DMS79 (cell line): ENCODE measurements at places on chromosomes 4 and X.

DNA sequence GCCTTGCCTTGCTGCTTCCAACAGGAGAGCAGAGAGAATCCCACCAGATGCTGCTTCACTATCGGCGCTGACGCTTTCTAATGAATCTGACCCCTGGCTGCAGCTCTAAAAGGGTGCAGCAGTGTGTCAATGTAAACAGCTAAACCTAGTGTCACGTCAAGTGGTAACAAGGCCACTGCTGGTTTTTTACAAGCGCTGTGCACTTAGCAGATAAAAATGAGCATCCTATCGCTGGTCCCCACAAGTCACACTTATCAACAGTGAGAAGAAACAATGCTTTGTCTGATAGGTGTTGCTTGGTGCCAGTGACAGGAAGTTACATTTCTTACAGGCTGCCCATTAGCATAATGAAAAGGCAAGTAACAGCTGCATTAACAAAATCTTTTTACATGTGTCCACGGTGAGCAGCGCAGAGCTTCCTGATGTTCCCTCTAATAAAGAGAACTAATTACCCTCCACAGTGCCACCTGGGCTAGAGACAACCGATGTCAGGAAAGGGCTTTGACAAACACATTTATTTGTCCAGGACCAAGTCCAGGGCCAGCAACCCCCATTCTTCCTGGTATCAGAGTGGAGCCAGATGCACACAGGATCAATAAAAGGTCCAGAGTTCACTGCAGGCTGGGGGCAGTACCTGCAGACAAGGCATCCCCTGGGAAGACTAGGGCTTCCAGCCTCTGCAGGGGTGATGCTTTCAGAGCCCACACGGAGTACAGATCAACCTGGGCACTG lies 176.0 kb downstream of the MGST2 start:
- no peak for DNase-seq

DNA sequence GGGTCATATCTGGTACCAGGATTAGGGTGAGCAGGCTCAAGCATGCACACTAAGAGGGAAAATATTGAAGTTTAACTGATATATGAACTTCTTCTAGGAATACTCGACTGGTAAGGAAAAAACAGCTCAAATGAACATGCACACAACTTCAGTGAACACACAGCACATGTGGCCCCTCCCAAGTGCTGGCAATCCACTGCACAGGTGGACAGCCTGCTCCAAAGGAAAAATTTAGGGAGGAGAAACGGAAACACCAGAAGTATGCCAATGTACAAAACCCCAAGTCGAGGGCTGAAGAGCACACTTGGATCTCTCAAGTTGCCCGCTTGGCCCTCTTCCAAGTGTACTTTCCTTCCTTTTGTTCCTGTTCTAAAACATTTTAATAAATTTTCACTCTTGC lies 205.0 kb upstream of the FAM47C start:
- DNase-seq = no peak

DNA sequence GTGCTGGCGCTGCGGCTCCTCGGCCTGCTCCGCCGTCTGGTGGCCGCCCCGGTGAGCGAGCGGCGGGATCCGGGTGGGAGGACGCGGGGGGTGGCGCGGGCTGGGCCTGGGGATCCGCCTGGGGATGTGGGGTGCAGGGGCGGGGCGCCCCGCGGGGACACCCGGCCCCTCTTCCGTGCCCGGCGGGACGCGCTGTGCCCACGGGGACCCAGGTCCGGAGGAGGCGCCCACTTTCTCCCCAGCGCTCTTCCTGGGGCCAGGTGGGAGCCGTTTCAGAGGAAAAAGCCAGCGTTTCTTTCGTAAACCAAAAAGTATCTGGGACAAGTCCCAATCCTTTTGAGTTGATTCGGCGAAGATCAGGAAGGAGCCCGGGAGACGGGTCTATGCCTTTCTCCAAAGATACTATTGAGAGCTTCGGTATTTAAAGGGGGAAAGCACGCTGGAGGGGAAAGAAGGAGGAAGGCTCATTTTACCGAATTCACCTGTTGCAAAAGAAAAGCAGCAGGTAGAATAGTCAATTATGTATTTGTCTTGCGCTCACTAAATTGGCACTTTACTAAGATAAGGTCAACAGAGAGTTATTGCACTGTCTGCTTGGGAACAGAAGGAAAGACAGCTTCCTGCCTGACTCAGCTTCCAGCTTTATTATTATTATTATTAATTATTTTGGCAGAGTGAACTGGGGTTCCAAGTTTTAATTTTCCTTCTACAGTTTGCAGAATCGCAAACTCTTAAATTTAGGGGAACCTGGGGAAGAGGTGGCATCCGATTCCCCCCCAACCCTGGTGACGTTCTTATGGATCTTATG lies 81.5 kb upstream of the CD99 start:
- DNase-seq = no peak

- DNase-seq = no peak
Measured at GRCh38 chrX:981791-982626, 230.4 kb downstream of the CRLF2 start.

DNA sequence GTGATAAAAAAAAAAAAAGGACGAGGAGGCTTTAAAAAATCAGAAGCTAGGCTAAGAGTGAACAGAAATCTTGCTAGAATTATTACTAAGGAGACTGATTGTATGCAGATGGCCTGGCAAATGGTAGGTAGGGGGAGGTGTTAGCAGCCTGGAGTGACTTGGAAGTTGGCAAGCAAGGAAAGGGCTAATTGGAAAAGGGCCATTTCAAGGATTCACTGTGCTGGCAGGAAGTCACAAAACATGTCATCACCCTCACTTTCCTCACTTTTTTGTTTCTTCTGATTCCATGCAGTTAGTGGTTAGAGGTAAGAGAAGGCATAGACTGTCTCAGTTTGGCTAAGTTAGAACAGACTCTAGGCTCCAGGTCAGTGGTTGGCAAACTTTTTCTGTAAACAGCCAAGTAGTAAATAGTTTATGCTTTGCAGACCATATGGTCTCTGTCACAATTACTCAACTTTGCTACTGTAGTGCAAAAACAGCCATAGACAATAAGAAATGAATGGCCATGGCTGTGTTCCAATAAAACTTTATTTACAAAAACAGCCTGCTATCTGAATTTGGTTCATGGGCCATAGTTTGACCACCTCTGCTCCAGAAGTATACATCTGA lies 646.5 kb upstream of the ACTRT1 start:
- no peak for DNase-seq

DNA sequence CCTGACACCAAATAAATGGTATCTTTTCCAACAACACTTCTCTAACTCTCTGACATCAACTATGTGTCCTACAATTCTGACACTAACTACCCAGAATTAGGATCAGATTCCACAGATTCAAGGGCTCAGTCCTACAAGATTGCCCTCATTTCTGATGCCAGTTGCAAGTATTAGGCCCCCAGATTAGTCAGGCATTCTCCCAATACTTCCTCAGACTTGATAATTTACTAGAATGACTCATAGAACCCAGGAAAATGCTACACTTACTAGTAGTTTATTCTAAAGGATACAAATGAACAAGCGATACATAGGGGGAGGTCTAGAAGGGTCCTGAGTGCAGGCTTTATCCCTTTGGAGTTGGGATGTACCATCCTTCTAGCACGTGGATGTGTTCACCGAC lies 8.5 kb downstream of the TIGD2 start:
- no peak for DNase-seq

DNA sequence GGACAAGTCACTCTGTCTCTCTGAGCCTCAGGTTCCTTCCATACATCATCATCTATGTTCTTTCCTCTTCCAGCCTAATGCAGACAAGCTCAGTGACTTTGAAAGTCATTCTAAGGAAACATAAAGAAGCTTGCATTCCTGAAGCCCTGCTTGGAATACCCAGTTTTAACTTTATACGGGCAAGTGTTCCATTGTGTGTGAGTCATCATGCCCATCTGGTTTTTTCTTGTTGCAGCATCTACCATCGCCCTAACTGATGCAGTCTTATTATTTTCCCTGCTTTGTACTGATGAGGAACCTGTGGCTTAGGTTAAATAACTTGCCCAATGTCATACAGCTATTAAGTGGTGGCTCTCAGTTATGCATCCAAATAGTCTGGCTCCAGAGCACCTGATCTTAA lies 177.9 kb upstream of the RAI2 start:
- no peak for DNase-seq

DNA sequence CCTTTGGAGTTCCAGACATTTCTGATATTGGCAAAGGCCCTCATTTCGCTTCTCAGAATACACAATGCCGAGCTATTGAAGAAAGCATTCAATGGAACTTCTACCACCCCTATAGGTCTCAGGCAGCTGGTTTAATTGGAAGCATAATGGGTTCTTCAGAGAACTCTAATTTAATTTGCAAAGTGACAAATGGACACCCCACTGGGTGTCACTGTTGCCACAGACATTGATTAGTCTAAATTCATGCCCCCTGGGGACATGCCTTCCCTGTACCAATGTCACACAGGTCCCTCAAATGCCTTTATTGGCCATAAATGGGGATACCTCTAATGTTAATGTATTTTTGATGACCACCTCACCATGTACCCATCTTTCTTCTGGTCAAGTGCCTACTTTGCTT lies 22.9 kb upstream of the TMEM255A start:
- no peak for DNase-seq

DNA sequence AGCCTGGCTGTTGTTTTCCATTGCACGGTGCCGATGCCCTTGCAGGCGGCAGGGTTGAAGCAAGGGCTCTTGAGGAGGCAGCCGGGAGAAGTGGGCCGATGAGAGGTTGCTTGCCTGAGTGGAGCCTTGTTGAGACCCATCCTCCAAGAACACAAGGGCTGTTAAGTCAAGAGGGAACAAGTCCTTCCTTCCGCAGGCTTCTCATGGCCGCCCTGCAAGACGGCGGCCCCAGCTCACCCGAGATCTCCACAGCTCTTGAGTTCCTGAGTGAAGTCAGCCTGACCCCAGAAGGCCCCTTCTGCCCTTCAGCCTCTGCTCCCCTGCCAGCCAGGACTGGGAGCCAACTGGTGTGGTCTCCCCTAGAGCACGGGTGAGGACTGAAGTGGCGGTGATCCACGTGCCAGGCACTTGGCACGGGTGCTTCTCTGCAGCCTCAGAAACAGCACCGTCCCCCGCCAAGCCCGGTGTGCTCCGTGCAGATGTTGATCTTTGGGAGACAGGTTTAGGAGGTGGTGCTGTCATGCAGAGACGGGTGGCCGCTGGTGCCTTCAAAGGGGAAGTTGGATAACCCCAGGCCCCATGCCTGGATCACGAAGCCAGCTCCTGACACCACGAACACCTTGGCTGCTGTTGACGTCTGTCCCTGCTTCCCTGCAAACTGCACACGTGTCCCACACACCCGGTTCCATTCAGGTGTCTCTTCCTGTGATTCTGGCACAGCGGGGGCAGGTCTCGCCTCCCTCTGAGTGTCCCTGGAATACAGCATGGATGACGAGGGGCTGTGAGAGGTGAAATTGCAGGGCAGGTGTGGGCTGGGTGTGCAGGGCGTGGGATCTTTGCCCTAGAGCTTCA lies 164.4 kb upstream of the PSAPL1 start:
- peak; percentile 92 for DNase-seq

- no peak for DNase-seq
Measured at GRCh38 chr4:139641218-139641617, 24.4 kb upstream of the MGST2 start.

GRCh38 chrX:154695911-154696675 lies 42.7 kb upstream of the CTAG2 start:
- DNase-seq = no peak

DNA sequence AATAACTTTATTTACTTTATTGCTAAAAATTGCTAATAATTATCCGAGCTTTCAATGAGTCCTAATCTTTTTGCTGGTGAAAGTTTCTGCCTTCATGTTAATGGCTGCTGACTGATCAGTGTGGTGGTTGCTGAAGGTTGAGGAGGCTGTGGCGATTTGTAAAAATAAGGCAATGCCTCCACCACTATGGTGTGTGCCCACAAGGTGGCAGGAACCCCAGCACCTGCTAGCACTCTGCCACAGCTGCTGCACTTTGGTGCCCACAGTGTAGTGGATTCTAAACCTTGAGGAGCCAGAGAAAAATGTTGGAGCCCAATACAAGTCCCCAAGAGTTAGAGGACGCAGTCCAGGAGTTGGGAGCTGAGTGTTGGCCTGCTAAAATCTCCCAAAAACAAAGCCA lies 1237.1 kb downstream of the PCDH19 start:
- no peak for DNase-seq

DNA sequence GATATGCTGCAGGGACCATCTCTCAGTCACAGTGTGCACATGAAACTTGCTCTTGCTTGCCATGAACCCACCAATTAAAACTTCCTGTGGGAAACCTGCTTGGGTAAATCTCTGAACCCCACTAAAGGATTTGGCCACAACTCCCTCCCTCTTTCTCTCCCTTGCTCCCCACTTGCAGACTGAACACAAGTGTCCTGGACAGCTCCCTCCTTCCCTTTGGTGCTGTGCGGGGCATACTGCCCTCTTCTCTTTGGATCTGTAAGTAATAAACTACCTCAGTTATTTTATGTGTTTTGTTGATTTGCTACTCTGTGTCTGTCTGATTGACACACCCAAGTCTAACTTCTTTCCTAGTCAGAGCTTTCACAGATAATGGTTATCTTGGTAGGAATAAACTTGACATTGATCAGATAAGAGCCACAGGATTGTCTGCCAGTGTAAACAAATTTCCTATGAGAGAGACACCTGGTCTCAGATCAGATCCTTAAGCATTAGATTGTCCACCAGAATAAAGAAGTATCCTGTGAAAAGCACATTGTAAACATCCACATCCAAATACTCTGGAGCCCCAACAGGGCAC lies 41.8 kb downstream of the SULT1E1 start:
- DNase-seq = no peak

GRCh38 chr4:38957893-38958292 lies 74.3 kb downstream of the TMEM156 start:
- DNase-seq = no peak

GRCh38 chr4:159195361-159195769 lies 92.5 kb downstream of the RAPGEF2 start:
- no peak for DNase-seq

DNA sequence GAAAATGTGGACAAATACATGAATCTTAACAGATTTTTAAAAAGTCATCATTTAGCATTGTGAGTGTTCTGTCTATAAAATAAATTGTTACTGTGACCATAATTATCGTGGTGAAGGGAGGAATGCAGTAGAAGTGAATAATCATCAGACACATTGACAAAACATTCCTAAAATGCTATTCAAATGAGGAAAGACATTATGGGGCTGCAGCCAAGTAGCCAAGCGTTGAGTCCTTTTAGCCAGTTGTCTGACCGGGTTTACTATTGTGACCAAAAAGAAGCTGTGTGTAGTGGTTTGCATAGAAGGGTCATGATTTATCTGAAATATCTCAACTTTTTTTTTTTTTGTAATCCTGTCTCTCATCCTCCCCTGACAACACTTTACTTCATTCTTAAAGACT lies 19.5 kb downstream of the WWC2 start:
- DNase-seq = no peak

DNA sequence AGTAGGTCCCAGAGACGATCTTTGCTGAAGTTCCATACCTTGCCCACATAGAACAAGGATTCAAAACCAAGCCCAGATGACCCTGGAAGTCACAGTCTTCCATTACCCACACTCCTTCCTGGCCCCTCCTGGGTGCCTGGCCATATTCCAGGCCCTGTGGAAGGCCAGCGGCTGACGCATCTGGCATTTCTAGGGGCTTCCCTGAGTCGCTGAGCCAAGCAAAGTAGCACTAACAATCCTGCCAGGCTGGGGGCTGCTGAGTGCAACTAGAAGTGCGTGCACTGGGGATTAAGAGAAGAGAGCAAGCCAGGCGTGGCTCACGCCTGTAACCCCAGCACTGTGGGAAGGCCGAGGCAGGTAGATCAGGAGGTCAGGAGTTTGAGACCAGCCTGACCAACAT lies 175.2 kb upstream of the CPEB2 start:
- DNase-seq = no peak

- no peak for DNase-seq
Measured at GRCh38 chr4:38091636-38092035, 131.4 kb downstream of the PTTG2 start.

GRCh38 chr4:23717528-23718248 lies 172.2 kb downstream of the PPARGC1A start:
- no peak for DNase-seq

- no peak for DNase-seq
Measured at GRCh38 chr4:6826781-6827508, 44.4 kb downstream of the KIAA0232 start.
